Tibial artery (tissue), 4 donors: ENCODE measurements at places on chromosomes 4 and X.
A peak's percentile ranks its signal among the peaks of the same experiment; 100 is the strongest.

GRCh38 chrX:69197690-69198089 lies 32.4 kb upstream of the PJA1 start:
- no peak for DNase-seq

- no peak for DNase-seq
These were observed 30.1 kb upstream of the MTMR1 start for GRCh38 chrX:150663073-150663472.

DNA sequence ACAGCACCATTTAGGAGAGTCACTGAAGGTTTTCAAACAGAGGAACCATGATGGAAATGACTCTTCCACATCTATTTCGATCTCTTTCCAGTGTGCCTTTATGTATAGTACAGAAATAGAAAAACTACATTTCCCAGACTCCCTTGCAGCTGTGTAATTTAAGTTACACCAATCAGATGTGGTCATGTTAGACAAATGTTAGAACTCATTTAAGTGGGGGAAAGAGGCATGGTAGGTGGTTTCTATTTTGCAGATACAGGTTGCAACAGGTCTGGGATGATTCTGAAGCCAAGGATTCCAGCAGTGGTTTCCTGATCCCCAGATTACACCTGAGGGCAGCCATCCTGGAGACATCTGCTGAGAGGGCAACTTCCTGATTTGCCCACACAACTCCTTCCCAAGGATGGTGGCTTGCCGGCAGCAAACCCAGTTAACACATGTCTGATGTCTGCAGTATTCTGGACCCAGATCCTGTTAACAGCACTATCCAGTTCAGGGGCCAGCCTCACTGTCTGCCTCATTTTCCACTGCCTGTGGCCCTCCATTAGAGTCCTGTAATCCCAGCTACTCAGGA lies 38.7 kb upstream of the PDK3 start:
- DNase-seq: no peak

GRCh38 chrX:120463241-120463640 lies 5.9 kb downstream of the LAMP2 start:
- peak; percentile 33 for DNase-seq

DNA sequence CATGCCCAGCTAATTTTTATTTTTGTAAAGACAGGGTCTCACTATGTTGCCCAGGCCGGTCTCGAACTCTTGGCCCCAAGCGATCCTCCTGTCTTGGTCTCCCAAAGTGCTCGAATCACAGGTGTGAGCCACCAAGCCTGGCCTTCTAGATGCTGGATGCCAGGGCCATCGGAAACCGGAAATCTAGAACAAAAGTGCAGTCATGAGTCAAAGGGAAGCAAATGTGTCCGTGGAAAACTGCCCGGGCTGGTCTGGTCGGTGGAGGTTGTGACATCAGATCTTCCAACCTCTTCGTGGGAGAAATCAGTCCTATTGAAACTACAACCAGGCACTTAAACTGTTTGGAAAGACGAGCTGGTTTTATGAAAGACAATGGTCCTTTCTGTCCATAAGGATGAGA lies 92.3 kb upstream of the SHOX start:
- no peak for DNase-seq

DNA sequence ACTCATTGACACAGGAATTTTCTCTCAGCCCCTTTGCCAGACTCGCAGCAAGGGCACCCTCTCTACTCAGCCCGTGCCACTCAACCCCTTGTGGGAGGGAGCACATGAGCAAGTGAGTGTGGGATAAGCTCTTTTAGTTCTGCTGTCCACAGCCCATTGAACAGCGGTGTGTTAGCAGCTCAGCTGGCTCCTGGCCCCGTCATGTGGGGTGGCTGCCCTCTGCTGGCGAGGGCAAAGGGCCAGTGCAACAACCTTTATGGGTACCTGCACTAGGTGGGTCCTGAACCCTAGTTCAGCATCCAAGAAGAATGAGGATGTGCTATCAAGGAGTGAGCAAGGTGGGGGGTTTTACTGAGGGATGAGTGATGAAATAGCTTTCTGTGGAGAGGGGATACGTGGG lies 85.0 kb upstream of the ZNF81 start:
- no peak for DNase-seq

DNA sequence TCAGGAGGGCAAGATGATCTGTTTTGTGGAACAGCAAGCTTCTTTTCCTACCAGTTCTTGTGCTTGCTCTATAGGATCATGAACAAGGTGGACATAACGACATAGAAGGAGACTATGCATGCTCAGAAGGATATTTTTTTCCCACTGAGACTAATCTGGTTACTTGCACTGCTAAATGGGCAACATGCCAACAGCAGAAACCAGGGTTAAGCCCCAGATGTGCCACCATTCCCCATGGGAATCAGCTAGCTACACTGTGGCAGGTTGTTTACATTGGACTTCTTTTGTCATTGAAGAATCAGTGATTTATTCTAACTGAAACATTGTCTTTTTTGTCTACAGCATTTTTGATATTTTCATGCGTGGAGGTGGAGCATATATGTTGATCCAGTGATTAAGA lies 165.6 kb downstream of the C4orf33 start:
- no peak for DNase-seq

- no peak for DNase-seq
These were observed 53.3 kb downstream of the MED28 start for GRCh38 chr4:17667653-17668201.

DNA sequence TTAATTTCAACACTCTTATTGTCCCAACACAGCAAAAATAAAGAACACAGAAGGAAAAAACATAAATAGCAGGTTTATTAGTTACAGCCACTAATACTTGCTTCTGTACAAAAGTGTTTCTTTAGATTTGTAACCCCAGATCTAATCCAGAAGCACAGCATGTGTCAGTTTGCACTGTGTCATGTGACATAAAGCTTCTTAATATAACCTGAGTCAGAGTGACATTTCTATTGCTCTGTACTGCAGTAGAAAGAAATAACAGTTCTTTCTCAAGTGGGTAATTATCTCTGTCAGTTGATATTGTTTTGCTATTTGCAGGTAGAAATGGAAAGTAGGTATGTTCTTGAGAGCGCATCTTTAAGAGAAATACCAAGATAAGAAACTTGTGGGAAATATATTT lies 422.5 kb downstream of the ZIC3 start:
- no peak for DNase-seq

DNA sequence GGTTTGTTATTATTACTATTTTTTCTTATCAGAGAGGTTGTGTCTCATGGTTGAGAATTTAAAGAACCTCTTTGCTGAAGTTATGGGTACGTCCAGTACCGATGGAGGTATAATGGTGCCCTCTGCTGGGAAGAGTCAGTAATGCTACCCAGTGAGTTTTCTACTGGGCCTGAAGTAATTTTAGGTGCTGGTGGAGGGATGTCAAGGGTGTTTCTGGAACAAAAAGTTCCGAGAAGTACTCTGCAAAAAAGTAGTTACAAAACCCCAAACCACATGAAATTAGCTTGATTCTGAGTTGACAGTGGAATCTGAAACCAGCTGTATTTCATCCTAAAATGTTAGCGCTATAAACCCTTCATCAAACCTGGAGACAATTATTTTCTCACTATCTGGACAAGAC lies 102.5 kb upstream of the MID1 start:
- peak; percentile 68 for DNase-seq

DNA sequence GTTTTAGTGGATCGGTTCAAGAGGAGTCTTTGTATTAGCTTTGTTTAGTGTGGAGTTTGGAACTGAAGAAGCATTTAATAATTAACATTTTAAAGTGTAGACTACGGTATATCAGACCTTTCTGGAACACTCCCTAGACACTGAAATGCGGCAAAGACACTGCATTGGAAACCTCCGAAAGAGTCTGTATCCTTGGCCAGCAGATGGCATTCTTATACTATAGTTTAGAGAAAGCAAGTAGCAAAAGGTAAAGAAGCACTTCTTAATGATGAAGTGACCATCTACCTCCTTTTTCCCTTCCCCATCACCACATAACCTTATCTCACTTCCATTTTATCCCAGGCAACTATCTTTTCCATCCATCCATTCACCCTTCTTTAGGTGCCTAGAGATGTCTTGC lies 7.6 kb downstream of the FABP2 start:
- DNase-seq: no peak

DNA sequence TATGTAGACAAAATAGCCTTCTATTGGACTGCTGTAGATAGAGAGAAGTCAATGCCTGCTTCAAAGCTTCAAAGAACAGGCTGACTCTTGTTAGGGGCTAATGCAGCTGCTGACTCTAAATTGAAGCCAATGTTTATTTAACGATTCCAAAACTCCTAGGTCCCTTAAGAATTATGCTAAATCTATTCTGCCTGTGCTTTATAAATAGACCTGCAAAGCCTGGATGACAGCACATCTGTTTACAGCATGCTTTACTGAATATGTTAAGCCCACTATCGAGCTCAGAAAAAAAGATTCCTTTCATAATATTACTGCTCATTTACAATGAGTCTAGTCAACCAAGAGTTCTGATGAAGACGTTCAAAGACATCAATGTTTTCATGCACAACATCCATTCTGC lies 54.8 kb upstream of the RBMXL3 start:
- DNase-seq: no peak

DNA sequence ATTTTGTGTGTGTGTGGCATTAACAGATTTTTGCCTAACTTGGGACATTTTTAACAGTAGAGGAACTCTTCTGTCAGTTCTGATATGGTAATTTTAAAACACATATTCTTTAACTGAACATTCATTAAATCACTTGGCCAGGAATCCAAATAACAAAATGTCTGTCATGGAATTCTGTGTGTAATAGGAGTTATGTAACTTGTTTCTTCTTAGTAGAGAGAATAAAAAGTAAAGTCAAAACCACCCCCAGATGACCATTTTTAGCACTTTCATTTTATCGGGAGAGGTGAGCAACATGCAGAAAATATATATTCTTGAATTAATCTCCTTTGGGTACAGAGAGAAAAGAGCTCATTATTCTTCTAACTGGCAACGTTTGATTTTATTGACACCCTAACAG lies 1740.3 kb downstream of the STIM2 start:
- no peak for DNase-seq

- DNase-seq: no peak
These were observed 294.1 kb upstream of the SFRP2 start for GRCh38 chr4:154082760-154083535.

- DNase-seq: no peak
These were observed 17.2 kb upstream of the HOPX start for GRCh38 chr4:56698329-56698728.

GRCh38 chr4:73735231-73735630 lies 5.1 kb upstream of the CXCL8 start:
- no peak for DNase-seq

GRCh38 chr4:94469221-94469784 lies 17.6 kb downstream of the PDLIM5 start:
- DNase-seq: no peak

DNA sequence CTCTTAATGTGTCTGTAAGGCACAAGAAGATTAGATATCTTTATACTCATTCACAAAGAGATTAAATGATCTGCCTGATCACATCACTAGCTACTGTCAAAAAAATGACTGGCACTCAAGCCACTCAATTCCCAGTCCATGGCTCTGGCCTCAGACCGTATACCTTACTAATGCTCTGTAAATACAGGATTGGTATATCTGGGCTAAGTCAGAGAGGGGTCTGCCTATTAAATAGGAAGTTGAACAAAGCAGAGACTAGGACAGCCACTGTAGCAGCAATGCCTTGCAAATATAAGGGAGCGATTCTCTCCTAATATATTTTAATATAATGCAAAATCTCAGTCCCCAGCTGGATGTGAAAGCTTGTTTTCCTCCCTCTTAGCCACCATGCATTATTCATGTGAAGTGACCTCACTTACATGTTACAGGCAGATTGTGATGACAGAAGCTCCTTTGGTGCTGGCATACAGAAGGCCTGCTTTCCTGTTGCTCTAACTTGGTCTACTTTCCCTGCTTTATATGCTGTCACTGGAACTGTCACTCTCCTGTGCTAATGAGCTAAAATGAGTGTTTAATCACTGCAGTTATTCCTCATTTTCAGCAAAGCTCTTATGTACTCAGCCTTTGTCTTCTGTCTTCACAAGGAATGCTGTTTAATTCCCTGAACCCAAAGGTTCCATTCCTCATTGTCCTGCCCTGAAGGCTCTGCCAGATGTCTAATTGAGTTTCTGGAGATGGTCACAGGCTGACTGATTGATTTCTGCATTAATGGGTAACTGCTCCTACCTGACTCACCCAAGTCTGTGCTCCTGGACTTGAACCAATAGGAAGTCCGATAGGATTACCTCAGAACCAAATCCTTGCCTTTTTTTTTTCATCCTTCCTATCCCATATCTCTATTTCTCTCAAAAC lies 578.2 kb downstream of the KLHL13 start:
- DNase-seq: no peak

DNA sequence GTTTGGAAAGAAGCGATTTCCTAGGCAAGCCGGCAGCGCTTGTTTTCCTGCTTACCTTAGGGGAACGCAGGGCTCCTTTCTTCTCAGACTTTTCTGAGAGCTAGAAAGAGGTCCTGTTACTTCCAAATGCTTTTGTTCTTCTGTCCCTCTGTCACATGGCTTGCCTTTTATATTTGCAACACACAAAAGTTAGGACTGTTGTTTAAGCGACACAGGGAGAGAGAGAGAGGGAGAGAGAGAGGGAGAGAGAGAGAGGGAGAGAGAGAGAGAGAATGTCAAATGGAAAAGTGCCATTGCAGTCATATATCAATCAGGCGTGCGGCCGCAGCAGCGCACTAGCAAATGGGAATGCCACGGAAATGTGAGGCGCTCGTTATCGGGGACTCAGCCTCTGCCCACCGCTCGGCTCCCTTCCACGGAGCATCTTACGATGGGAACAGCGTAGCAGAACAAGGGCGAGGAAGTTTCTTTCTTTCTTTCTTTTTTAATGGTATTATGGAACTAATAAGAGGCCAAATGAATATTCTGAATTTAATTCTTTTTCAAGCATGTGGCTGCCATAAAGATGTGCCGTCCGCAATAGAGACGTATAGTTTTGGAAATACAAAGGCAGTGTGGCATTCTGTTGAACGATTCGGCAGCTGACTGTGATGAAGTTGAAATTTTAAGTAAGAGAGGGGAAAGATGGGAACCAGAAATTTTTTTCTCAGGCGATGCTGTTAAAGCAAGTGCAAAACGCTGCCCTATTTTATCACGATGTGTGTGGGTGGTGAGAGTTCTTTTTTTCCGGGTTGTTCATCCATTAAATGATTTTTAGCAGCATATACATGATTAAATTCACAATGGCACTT lies at the start of gene NDP:
NDP (minus strand) TSS at position 142 of the 851 bp plus-strand sequence. CDS start 14,745 bp downstream, outside the sequence.
- no peak for DNase-seq

GRCh38 chrX:48940404-48940955 lies 16.9 kb downstream of the OTUD5 start:
- DNase-seq: no peak

GRCh38 chr4:100945789-100946188 lies 401.5 kb downstream of the PPP3CA start:
- no peak for DNase-seq

DNA sequence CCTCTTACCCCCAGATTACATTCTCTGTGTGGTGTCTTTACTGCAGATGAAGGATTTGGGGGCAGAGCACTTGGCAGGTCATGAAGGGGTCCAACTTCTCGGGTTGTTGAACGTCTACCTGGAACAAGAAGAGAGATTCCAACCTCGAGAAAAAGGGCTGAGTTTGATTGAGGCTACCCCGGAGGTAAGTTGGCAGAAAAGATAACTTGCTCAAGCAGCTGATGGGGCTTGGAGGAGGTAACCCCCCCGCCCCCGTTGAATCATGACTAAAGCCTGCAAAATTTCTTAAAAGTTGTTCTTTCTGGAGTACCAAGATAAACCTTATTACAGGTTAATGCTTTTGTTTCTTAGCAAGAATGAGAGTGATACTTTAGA lies 1.5 kb downstream of the CCNG2 start:
- peak; percentile 67 for DNase-seq
